ENCODE measurements at places on chromosomes 12 and 14. TPM values are rescaled to one million over a fixed set of nuclear protein-coding genes. Genes with fewer than 3 reads are reported as not detected.
A peak's percentile ranks its signal among the peaks of the same experiment; 100 is the strongest.

The CPNE6 gene
- total RNA-seq, result not detected

The SSTR1 gene
- total RNA-seq, result 9.2 TPM

The ERP27 gene
- total RNA-seq, result 9.7 TPM

The P3H3 gene
- total RNA-seq, result 9.7 TPM

The PPP1R13B gene
- total RNA-seq, result 78.5 TPM

The ARF6 gene
- total RNA-seq, result 61.5 TPM

The SRRM4 gene
- total RNA-seq, result 0.12 TPM

The APOF gene
- total RNA-seq, result not detected

DNA sequence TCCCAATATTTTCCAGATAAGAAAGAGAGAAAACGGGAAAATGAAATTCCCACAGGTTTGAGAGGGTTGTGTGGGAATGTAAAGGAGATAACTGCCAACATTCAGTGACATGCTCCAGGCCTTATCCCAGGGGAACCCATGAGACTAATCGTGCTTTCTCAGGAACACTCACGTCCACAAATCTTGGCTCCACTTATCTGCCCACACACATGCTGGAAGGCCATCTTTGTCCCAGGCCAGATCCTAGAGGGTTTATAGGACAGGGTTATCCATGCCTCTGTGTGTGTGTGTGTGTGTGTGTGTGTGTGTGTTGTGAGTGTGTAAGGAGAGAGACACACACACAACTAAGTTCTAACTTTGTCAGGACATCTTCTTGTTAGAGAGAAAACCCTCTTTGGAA lies 182.2 kb upstream of the E2F7 start:
- H3K27ac ChIP-seq, result no peak overlapping the region
- no peak for DNase-seq
- H3K4me1 ChIP-seq, result no peaks in the 10 kb centered on the region
- no peak overlapping the region for H3K4me3 ChIP-seq
- no peaks in the 10 kb centered on the region for H3K36me3 ChIP-seq

DNA sequence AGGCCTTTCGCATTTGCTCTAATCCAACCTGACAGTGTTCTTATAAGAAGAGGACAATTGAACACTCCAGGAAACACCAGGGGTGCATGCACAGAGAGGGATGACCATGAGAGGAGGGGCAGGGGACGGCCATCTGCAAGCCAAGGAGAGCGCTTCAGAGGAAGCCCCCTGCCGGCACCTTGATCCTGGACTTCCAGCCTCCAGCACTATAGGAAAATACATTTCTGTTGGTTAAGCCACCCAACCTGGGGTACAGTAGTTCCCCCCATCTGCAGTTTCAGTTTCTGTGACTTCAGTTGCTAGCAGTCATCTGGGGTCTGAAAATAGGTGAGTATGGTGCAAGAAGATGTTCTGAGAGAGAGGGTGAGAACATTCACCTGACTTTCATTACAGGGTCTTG lies 64.7 kb downstream of the CLMN start:
- H3K36me3 ChIP-seq, result no peaks in the 10 kb centered on the region
- H3K27ac ChIP-seq, result no peak overlapping the region
- no peaks in the 10 kb centered on the region for H3K27me3 ChIP-seq
- no peak overlapping the region for H3K4me3 ChIP-seq
- no peak for DNase-seq
- peaks cover 9% of the 10 kb centered on the region for H3K4me1 ChIP-seq

DNA sequence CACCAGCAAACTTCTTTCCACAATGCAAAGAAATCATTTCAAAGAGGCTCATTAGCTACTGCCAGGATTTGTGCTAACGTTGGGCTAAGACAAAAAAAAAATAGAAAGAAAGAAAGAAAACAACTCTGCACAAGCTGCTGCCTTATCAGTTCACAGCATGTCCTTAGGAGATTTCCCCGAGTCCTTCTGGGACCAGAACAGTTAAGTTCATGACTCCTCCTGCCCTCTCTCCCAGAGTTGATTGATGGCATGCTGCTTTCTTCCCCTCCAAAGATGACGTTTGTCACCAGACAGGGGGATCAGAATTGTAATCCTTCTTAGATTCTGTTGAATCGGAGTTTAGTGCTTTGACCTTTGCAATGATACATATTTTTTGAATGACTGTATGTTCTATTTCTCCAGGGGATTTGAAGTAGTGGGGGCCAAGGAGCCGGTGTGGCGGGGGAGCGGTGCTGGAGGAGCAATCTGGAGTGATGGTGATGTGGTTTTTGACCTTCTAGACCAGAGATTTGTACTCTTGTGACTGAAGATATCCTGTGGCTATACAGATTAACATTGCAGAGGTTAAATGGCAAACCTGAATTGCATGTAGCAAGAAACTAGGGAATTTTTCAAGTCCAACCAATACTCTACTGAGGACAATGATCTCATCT lies 409.2 kb upstream of the TMPO start:
- no peak overlapping the region for H3K4me3 ChIP-seq
- no peaks in the 10 kb centered on the region for H3K36me3 ChIP-seq
- H3K4me1 ChIP-seq, result no peaks in the 10 kb centered on the region
- no peaks in the 10 kb centered on the region for H3K27me3 ChIP-seq
- no peak overlapping the region for H3K27ac ChIP-seq

- no peak overlapping the region for H3K4me3 ChIP-seq
- no peak overlapping the region for H3K27ac ChIP-seq
- no peaks in the 10 kb centered on the region for H3K27me3 ChIP-seq
- H3K36me3 ChIP-seq, result no peaks in the 10 kb centered on the region
- H3K4me1 ChIP-seq, result no peaks in the 10 kb centered on the region
- no peak for DNase-seq
These were observed 458.8 kb downstream of the TMEM117 start for GRCh38 chr12:44294649-44295048.

- no peak overlapping the region for H3K27ac ChIP-seq
- no peak overlapping the region for H3K4me3 ChIP-seq
- no peak for DNase-seq
- no peaks in the 10 kb centered on the region for H3K27me3 ChIP-seq
These were observed 195.8 kb downstream of the FOXN3 start for GRCh38 chr14:89221109-89221810.

DNA sequence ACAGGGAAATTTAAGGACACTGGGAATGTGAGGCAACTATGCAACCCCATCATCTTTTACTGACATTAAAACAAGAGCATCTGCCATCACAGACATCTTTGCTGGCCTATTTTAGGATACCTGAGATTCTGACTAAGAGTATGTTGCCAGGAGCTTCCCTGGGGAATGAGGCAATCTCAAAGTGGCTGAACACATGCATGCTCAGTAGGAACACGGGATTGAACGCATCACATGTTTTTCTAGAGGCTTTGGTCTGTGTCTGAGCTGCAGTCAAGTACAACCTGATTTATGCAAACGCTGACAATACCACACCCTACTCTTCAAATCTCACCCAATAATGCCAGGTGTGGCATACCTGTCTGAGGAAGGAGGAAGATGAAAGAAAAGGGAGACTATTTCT lies 416.5 kb downstream of the NELL2 start:
- H3K27ac ChIP-seq, result no peak overlapping the region
- H3K36me3 ChIP-seq, result no peaks in the 10 kb centered on the region
- no peak for DNase-seq
- H3K4me3 ChIP-seq, result no peak overlapping the region

- no peaks in the 10 kb centered on the region for H3K27me3 ChIP-seq
- H3K4me3 ChIP-seq, result no peak overlapping the region
- peaks cover 46% of the 10 kb centered on the region for H3K36me3 ChIP-seq
- no peak for DNase-seq
These were observed 16.5 kb downstream of the PUS7L start for GRCh38 chr12:43742106-43742505.

DNA sequence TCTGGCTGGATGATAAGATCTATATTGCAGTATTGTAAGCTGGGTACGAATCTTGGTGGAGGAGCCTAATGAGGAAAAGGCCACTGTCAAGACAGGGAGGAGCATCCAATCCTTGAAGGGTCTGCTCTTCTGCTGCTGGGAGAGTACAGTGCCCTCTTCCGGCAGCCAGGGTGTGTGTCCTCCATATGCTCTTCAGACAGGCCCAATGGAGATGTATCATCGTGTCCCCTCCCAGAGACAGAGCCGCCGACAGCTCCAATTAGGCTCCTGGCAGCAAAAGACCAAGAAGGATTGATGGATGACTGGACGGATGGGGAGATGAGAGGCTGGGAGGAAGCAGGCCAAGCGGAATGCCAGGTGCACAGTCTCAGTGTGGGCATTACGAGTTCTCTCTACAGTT lies 51.6 kb upstream of the PIWIL1 start:
- no peak overlapping the region for H3K27ac ChIP-seq
- peaks cover 13% of the 10 kb centered on the region for H3K27me3 ChIP-seq
- H3K4me3 ChIP-seq, result no peak overlapping the region
- DNase-seq, result no peak
- no peaks in the 10 kb centered on the region for H3K36me3 ChIP-seq
- no peaks in the 10 kb centered on the region for H3K4me1 ChIP-seq

GRCh38 chr12:54037360-54038283 lies 4.8 kb downstream of the HOXC5 start:
- no peak overlapping the region for H3K27ac ChIP-seq
- no peaks in the 10 kb centered on the region for H3K4me1 ChIP-seq
- DNase-seq, result no peak
- no peak overlapping the region for H3K4me3 ChIP-seq
- no peaks in the 10 kb centered on the region for H3K36me3 ChIP-seq
- peaks cover 92% of the 10 kb centered on the region for H3K27me3 ChIP-seq

DNA sequence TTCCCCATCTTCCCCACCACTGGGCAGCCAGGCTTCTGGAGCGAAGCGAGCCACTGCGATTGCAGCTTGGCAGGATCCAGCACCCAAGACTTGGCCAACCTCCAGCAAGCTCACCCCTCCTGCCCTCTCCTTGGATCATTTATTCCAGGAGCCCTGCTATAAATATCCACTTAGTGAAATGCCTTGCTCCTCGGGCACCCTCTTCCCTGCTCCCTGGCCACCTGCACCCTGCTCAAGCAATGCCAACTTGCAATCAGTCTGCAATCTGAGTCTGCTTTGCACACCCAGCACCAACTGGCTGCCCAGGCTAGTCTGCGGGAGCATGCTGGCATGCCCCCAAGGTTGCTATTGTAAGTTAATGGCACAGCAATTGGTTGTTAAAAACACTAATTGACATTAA lies 666.0 kb downstream of the MED13L start:
- no peaks in the 10 kb centered on the region for H3K4me1 ChIP-seq
- no peaks in the 10 kb centered on the region for H3K27me3 ChIP-seq
- no peak overlapping the region for H3K4me3 ChIP-seq
- no peak overlapping the region for H3K27ac ChIP-seq

- H3K27me3 ChIP-seq, result peaks cover 67% of the 10 kb centered on the region
- H3K4me3 ChIP-seq, result no peak overlapping the region
- no peak overlapping the region for H3K27ac ChIP-seq
- peak; percentile 56 for DNase-seq
- H3K36me3 ChIP-seq, result no peaks in the 10 kb centered on the region
- H3K4me1 ChIP-seq, result peaks cover 27% of the 10 kb centered on the region
These were observed 2.5 kb upstream of the C1QL4 start for GRCh38 chr12:49339464-49339861.

DNA sequence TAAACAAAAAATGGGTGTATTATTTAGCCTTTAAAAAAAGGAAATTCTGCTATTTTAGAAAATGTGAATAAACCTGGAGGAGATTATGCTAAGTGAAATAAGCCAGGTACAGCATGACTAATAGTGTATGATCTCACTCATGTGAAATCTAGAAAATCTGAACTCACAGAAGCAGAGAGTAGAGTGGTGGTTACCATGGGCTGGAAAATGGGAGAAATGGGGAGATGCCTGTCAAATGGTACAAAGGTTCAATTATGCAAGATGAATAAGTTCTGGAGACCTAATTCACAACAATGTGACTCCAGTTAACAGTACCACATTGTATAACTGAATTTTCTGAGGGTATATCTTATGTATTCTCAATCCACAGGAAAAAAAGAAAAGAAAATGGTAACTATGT lies 17.4 kb upstream of the LEMD3 start:
- H3K27ac ChIP-seq, result no peak overlapping the region
- no peak for DNase-seq
- H3K27me3 ChIP-seq, result no peaks in the 10 kb centered on the region
- no peaks in the 10 kb centered on the region for H3K4me1 ChIP-seq
- H3K4me3 ChIP-seq, result no peak overlapping the region
- H3K36me3 ChIP-seq, result no peaks in the 10 kb centered on the region

- no peaks in the 10 kb centered on the region for H3K27me3 ChIP-seq
- H3K36me3 ChIP-seq, result no peaks in the 10 kb centered on the region
- peaks cover 5% of the 10 kb centered on the region for H3K4me1 ChIP-seq
- no peak overlapping the region for H3K27ac ChIP-seq
These were observed 4.9 kb downstream of the TEX52 start for GRCh38 chr12:2851931-2852330.

GRCh38 chr14:56004786-56005185 lies 113.4 kb upstream of the PELI2 start:
- H3K27me3 ChIP-seq, result no peaks in the 10 kb centered on the region
- peak overlapping the region; percentile 36 for H3K4me3 ChIP-seq

DNA sequence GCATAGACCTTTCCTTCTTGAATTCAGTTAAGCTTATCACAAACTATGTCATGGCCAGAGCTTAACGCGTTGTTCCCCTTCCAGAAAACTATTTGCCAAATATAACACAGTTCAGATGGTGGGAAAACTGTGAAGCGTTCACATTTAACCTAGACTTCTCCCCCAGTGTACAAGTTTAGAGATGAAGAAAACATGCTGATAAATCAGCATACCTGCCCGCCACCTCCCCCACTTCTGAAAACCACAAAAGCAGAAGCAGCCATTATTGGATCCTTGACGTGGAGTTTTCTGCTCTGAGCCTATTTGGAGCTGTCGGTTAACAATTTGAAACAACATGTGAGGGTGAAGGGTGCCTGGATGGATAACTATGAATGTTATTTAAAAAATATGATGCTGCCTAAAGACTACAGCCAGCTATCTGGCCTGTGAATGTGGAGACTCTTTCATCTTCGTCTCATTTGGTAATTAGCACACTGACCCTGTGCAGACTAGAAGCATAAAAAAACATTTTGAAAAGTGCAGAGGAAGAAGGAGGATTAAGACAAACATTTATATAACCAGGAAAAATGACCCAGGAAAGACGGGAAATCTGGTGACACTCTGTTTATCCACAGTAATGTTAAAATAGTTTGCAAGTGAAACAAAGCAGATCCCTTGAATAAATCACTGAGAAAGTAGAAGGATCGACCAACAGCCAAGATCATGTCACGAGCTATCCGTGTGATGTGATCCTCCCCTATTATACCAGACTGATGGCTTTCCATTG lies 408.2 kb downstream of the AEBP2 start:
- H3K36me3 ChIP-seq, result no peaks in the 10 kb centered on the region
- no peaks in the 10 kb centered on the region for H3K4me1 ChIP-seq
- peak overlapping the region; percentile 55 for H3K27ac ChIP-seq
- H3K4me3 ChIP-seq, result no peak overlapping the region
- no peak for DNase-seq

- H3K27me3 ChIP-seq, result no peaks in the 10 kb centered on the region
- H3K4me3 ChIP-seq, result peak overlapping the region; percentile 63
- H3K4me1 ChIP-seq, result peaks cover 10% of the 10 kb centered on the region
- H3K27ac ChIP-seq, result peak overlapping the region; percentile 85
- no peaks in the 10 kb centered on the region for H3K36me3 ChIP-seq
These were observed 473 bp upstream of the TMEM19 start for GRCh38 chr12:71685312-71685906.

DNA sequence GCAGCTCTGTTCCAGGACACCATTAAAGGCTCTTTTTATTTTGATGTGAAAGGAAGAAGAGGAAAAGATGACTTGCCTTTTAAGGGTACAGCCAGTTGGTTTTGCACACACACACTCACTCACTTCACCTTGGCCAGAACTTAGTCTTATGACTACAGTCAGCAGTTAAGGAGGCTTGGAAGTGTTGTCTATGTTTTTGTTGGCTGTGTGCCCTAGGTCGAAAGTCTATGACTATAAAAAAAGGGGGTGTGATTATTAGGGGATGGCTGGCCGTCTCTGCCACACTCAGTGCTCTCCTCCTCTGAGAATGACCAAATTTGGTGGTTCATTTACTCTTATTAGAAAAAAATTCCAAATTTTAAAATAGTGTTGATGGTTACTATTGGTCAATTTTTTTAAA lies 139.5 kb upstream of the OTX2 start:
- no peak overlapping the region for H3K4me3 ChIP-seq
- no peaks in the 10 kb centered on the region for H3K36me3 ChIP-seq
- no peaks in the 10 kb centered on the region for H3K27me3 ChIP-seq
- no peaks in the 10 kb centered on the region for H3K4me1 ChIP-seq
